ENCODE measurements at places on chromosomes 2 and 18.

GRCh38 chr2:6579281-6579680, 286.4 kb downstream of the CMPK2 start:
- DNase-seq: no peak

GRCh38 chr2:214328941-214329340, 81.9 kb upstream of the VWC2L start:
- DNase-seq: no peak

DNA sequence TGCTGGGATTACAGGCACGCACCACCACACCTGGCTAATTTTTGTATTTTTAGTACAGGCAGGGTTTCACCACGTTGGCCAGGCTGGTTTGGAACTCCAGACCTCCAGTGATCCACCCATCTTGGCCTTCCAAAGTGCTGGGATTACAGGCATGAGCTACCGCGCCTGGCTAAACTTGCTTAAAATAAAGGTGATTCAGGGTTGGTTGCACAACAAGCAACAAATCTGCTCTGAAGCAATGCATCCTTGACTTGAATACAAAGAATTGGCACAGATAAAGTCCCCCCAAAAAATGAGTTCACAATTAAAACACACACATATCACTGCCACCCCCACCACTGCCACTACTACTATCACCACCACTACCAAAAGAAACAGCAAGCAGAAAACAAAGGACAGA, 34.9 kb downstream of the CCDC88A start:
- DNase-seq: no peak

GRCh38 chr2:56107502-56108220, 76.1 kb upstream of the CCDC85A start:
- DNase-seq: no peak

DNA sequence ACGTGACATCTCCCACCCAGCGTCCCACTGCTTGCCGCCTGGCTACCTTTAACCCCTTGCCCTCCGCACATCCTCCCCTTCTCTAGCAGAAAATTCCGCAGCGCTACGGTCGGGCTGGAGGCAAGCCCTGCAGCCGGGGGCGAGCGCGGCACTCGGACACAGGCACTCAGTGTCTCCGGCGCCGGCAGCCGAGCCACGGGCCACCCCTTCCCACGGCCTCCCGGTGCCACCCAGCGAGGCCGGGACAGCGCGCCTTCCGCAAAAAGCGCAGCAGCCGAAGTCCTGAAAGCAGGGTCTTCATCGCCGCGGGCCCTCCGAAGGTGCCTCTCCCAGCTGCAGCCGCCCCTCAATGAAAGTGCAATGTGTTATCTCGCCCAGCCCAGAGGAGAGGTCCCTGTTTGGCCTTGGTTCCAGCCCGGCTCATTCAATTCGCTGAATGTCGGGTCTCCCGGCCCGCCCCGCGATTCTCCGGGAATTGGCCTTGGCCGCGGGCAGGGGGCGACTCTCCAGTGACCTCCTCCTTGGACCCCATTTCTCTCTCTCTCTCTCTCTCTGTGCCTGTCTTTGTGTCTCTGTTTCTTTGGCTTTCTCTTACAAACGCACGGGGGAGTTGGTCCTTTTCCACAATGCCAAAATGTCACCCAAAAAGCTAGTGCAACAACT, 1.1 kb downstream of the DLGAP1 start:
- no peak for DNase-seq

DNA sequence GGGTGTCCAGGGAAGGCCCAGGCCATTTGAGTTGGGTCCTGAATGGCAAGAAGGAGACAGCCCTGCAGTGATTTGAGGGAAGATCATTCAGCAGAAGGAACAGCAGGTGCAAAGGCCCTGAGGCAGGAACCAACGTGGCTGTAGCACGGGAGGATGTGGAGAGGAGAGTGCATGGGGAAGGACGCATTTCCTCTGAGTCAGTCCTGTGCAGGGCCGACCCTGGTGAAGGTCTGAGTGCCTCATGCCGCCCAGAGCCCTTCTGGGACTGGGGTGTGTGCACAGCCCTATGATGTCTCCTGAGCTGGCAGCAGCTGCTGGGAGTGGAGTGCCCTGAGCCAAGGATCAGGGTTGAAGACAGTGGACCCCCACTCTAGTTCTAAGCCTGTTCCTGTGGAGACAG, 17.9 kb upstream of the ARHGEF4 start:
- DNase-seq: no peak

- DNase-seq: no peak
Measured at GRCh38 chr2:99842451-99842850, 299.9 kb downstream of the AFF3 start.

DNA sequence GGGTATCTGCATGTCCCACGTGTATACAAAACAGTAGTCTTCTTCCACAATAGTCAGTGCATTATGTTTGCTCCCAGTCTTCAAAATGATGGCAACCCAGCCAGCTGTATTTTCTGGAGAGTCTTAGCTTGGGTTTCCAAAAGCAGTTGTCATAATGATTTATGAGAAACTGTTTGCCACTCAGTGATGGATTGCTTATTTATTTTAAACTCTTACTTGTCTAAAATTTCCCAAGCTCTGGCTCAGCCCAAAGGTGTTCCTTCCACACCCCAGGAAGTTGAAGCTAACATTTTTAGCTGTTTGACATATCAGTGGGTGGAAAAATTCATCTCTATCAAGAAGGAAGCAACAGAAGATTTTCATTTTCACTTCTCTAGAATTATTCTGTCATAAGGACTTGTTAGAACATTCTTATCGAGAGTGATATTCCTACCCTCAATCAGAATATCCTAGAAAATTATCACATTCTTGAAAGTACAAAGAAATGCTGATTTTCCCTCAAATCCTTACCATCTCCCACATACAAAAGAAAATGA, 78.8 kb downstream of the ASAP2 start:
- no peak for DNase-seq

DNA sequence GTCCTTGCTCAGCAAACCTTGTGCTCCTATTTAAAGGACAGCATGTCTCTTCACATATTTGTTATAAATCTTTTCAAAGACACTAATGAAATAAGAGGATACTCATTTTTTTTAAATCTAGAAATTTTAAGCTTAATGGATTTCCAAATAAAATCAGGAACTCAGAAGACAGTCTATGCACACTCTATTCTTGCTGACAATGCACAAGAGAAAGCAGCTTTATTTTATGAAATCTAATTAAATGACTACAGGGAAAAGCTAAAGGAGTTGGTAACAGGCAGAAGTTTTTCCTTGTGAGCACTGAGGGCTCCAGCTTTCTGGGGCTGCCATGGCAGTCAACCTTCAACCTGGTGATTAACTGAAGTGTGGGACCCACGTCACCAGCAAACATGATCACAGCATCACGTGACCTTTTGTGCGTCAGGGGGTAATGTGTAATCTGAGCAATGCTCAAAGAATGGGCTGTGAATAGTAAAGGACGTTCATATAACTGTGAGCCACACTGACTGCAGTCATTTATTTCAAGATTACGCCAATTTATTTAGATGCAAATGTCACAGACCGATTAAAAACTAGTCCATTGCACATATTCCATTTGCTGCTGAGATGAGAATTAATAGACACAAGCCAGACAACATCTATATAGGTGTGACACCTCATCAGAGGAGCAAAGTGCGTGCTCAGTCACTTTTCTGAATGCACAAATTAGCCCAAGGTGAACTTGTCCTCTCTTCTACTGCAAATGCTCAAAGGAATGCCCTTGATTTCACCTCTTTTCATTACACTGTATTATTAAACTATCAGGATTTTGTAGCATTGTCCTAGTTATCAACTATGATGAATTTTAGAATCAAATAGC, 11.6 kb upstream of the DNER start:
- DNase-seq: no peak

DNA sequence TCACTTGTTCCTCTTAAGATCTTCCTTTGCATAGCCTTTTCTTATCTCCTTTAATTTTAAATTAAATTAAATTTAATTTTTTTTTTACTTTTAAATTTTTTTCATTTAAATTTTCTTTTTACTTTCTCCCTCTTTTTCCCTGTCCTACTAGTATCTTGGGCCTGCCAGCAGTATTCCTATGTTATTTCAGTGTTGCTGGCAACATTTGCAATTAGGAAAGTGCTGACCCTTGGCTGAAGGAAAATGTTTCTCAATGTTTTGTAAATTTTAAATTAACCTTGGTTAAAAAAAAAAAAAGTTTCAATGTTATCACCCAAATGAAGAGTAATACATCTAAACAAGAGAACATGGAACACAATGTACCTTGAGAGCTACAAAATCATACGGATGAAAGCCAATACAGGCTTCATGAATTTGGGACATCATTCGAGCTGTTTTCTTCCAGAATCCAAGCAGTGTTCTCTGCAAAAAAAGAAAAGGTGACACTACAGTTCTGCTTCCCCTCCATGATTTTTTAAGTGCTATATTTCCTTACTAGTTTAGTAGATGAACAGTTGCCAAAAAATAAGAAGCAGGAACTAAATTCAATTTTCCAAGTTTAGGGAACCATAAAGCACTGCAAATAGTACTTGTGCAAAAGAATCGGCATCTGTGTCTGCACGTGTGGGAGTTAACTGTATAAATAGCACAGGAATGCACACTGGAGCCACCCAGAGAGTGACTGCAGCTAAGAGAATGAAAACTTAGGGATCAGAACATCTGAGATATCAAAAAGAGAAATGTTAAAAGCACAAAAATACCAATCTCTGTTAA, 55.8 kb downstream of the ICA1L start:
- no peak for DNase-seq

GRCh38 chr2:15797231-15797938, 143.0 kb upstream of the MYCN start:
- DNase-seq: no peak

DNA sequence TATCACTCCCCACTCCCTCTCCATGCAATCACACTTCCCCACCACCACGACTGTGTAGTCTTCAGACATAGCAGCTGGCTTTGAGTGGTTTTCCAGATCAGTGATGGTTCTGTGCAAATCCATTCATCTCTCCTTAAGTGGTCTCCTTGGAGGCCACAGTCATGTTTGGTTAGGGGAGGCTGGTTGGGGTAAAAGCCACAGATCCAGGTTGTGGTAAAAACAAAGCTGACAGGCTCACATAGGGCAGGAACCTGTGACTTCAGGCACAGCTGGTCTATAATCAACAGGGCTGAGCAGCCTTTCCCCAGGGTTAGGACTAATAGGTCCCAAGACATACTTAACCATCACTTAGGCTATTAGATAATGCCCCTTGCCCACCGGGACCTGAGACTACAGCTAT, 46.2 kb upstream of the FZD7 start:
- DNase-seq: no peak

GRCh38 chr2:236796236-236796635, 226.6 kb downstream of the ACKR3 start:
- DNase-seq: no peak

DNA sequence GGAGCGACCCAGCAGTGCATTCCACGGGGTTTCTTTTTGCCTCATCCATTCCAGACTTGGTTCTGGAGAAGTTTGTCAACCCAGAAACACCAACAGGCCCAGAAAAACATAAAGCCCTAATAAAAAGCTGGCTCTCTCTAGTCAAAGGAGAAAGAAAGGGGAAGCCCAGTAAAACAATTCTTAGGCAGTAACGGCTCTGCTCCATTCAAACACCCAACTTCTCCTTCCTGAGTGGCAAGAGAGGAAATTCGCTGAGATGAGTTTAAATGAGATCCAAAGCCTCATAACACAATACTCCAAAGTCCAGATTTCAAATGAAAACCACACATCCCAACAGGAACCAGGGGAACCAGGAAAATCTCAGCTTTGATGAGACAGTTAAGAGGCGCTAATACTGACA, 179.9 kb downstream of the RPIA start:
- DNase-seq: no peak

- no peak for DNase-seq
Measured at GRCh38 chr18:79781331-79781941, 16.3 kb upstream of the KCNG2 start.

DNA sequence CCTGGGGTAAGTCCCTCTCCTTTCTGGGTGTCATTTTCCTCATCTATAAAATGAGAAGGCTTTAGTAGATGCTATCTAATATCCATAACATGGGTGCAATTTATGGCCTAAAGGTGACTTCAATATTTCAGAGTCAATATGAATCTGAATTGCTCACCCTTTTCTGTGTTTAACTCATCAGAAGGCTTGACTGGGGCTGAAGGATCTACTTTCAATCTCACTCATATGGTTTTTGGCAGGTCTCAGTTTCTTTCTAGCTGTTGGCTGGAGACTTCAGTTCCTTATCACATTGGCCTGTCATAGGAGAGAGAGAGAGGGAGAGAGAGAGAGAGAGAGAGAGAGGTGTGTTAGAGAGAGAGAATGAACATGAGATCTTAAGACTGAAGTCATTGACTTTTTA, 343.7 kb upstream of the MEX3C start:
- DNase-seq: no peak

GRCh38 chr2:225995796-225996461, 596.4 kb downstream of the NYAP2 start:
- peak; percentile 44 for DNase-seq

DNA sequence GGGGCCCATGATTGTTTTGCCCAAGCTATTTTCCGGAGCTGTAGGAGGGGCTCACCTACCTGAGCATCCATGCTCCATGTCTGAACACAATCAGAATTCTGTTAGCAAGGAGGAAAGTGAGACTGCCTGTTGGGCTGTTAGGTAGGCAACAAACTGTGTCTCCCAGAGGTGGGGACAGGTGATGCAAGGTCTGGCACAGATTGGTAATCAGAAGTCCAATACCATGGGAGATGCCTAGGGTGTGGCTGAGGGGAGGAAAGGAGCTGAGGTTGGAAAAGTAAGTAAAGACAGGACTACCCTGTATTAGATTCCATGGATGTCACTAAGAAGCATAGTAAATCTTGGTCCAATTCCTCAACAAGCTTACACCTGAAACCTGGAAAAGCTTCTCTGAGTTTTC, 3.0 kb downstream of the LYPD6B start:
- DNase-seq: no peak

GRCh38 chr18:63298400-63299365, 20.9 kb downstream of the BCL2 start:
- no peak for DNase-seq

- DNase-seq: no peak
Measured at GRCh38 chr18:69208545-69208944, 192.1 kb upstream of the DOK6 start.

- DNase-seq: peak; percentile 99
Measured at GRCh38 chr2:55862673-55863390, 60.8 kb downstream of the EFEMP1 start.

GRCh38 chr2:33488715-33489540, 12.5 kb downstream of the RASGRP3 start:
- DNase-seq: no peak

- DNase-seq: no peak
Measured at GRCh38 chr2:144770616-144771230, 250.8 kb upstream of the ZEB2 start.

DNA sequence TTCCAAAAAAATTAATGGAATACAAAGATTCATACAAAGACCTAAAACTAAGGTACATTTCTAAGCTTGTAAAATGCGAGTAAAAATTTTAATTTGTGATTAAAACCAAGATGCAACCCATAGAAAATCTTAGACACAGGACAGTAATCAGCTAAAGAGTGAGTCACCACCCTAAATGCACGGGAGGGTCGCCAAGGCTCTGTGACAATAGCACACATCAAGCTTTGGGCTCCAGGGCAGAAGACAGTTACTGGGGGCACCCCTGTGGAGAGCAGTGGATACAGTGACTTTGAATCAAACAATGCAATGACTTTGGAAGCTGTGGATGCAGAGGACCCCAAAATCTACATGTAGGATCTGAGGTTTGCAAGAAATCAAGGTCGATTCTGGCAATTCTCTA, 7.5 kb downstream of the FLACC1 start:
- DNase-seq: no peak

- no peak for DNase-seq
Measured at GRCh38 chr2:220212296-220213080, 585.1 kb downstream of the SLC4A3 start.
